ENCODE measurements at places on chromosomes 13 and 19.

DNA sequence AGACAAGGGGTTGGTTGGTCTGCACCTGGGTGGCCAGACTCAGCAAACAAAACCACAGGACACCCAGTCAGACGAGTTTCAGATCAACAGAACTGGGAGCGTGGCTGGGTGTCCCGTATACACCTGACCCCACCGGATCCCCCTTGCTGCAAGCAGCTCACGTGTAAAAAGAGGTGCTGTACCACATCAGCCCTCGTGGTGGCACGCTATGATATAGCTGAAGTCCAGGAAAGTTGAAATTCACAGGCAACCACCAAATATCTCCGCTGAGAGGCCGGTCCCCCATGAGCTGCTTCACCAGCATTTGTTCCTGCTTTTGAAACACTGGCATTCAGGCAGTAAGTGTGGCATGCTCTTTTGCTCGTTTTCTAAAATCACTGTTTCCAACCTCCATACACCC is 92.3 kb downstream of the TUBA3C start:
- DNase-seq: peak; percentile 3

DNA sequence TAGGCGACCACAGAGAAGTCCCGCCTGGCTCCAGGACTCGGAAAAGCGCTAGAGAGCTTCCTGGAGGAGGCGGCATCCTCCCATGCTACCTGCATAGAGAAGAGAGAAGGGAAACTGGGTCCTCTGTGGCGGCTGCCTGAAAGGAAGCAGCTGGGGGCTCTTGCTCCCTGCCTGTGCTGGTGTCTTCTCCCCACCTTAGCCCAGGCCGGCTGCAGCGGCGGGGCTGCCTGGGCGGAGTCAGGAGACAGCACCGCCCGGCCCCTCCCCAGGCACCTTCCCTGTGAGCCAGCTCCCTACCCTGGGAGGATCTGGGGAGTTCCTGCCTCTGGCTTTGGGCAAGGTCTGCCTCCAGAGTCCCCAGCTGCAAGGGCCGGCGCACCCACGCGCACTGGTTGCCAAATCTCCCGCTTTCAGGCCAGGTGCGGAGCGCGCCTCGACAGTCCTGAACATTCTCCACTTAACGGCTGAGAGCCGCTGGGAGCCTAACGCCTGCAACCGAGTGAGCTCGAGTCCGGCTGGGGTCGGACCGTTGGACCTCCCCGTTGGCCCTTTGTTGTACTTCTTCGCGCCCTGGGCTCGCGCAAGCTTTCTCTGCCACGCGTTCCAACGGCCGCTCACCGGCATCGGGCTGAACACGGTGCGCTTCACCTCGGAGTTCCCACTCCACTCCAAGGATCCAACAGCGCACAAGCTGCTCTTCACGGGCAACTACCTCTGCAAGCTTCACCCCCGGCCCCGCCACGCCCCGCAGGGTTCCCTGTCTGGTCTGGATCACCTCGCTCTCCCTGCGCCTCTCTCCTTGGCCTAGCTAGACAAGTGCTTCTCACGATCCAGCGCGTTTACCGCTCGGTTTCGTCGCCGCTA is 21.8 kb upstream of the ZNF30 start:
- DNase-seq: no peak

DNA sequence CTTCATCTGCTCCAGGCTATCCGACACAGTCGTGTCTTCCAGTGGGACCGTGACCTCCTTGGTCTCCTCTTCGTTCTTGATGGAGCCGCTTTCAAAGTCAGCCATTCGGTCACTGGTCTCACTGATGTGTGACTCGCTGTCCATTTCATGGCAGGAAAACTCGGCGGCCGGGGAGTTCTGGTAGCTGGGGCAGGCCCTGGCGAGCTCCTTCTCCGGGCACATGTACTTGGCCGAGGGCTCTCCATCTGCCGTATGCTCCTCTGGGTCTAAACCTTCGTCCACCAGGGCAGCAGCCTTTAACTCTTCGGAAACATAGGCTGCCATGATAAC is 69.8 kb downstream of the TSHZ3 start:
- no peak for DNase-seq

GRCh38 chr19:7689165-7689564 is 8.5 kb downstream of the TRAPPC5 start:
- DNase-seq: no peak

DNA sequence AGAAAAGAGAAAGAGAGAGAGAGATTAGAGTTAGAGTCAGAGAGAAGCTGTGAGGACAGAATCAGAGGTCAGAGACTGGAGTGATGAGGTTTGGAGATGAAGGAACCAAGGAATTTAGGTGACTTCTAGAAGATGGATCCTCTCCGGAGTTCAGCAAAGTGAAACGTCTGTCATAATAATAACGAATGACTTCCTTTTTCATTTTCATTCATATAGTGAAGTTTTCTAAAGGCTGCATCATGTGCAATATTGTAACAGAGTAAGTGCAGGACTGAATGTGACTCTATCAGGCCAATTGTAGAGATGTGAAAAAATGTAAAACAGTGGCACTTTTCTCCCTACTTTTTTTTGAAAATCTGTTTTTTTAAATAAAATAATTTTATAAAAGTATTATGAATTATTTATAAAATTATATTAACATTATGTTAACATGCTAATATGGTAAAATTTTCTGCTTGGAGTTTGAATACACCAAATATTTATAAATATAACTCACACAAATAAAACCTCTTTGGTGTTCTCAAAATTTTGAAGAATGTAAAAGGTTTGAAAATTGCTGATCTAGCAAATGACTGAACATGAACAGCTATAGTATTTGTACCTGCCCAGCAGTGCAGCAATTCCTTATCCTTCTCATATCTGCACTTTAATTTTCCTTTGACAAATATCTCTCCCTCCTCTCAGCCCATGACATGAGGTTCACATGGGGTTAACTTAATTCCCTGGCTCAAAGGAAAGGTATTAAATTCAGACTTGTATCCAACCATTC is 4.2 kb upstream of the TNFSF11 start:
- no peak for DNase-seq

DNA sequence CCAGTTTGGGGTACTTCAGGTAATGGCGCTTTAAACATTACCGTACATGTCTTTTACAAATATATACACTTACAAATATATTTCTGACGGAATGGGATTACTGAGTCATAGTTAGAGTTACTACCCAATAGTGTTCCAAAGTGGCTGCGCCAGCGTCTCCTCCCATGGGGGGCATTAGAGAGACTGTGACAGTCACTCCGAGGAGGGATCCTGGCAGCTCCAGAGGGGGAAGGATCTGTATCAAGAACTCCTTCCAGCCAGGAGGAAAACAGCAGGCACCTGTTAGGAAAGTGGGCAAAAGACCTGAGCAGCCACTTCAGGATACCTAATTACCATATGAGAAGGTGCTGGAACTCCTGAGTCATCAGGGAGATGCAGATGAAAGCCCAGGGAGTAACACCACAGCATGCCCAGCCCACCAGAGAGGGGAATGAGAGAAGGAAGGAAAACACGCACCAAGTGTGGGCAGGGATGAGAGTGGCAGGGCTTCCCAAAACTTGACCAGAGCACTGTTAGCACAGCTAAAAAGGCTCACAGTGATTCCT is 52.9 kb downstream of the SLC7A9 start:
- no peak for DNase-seq

GRCh38 chr19:7799640-7800355 is 30.2 kb upstream of the EVI5L start:
- peak; percentile 31 for DNase-seq

DNA sequence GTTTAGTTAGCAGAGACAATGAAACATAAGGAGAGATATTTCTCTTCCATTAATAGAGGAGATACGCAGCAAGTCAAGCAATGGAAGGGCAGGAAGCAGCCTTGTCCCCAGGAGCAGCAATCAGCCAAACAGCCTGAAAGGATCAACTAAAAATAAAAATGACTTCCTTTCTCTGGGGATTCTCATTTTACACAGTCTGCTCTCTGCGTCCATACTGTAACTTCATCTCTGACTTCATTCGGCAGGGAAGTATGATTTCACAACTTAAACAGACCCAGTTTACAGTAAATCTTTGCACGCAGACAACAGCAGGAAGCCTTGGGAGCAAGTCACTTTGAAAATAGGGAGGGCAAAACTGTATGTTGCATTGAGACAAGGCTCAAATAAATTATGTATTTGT is 826.7 kb downstream of the DIAPH3 start:
- no peak for DNase-seq

DNA sequence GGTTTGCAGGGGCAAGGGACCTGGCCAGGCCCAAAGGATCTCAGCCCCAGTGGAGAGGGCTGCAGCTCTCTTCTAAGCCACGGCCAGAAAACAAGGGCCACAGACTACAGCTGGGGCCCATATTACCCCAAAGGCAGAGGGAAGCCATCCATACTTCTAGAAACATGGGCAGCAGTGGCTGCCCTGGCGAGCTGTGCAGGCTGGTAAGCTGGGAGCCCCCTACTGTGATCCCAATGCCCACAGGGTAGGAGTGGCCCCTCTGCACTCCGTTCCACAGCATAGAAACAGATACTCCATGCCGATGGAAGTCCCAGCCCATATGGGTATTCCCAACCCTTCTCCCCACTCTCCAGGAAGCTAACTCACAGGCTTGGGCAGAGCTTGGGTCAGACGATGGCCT is 25.1 kb downstream of the VSTM2B start:
- DNase-seq: no peak

- DNase-seq: no peak
These were observed 3.6 kb downstream of the LGALS7 start for GRCh38 chr19:38769635-38770211.

- DNase-seq: no peak
These were observed 60.0 kb downstream of the FLT1 start for GRCh38 chr13:28434926-28435325.

GRCh38 chr13:42532561-42533335 is 41.2 kb upstream of the TNFSF11 start:
- DNase-seq: no peak

DNA sequence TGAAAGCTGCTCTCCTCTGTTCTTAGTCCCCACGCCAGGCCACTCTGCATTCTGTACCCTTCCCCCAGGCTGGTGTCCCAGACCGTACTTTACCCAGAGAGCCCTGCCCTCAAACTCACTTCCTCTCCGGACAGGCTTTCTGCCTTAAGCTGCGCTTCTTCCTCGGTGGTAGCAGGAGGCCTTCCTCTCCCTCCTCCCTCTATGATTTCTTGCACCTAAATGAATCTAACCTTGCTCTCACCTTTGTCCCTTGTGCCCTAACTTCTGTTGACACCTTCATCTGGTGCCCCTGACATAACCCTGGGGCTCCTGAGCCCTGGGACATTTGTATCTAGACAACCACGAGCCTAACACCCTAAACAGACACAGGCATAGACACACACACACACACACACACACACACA is 29.6 kb upstream of the CEACAM21 start:
- DNase-seq: no peak

DNA sequence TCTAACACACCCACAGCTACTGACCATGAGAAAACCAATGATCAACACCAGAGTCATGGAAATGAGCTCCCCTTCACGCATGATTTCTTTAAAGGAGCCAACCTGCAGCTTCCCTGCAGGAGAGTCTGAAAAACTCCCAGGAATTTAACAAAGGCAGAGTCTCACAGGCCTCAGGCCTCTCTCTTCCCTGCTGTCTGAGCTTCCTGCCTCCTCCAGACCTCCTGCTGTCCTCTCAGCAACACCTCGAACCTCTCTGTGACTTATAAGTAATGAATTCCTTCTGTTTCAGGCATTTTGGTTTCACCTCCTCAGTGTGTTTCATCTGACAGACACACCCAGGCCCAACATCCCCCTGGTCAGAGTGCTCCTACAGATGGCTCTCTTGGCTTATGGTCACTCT is 1044.4 kb downstream of the UQCRFS1 start:
- no peak for DNase-seq

Measured in H54 (cell line).